ENCODE measurements at places on chromosomes 4 and X.
A peak's percentile ranks its signal among the peaks of the same experiment; 100 is the strongest.

GRCh38 chr4:65546882-65547416, 123.3 kb downstream of the EPHA5 start:
- DNase-seq, result no peak

DNA sequence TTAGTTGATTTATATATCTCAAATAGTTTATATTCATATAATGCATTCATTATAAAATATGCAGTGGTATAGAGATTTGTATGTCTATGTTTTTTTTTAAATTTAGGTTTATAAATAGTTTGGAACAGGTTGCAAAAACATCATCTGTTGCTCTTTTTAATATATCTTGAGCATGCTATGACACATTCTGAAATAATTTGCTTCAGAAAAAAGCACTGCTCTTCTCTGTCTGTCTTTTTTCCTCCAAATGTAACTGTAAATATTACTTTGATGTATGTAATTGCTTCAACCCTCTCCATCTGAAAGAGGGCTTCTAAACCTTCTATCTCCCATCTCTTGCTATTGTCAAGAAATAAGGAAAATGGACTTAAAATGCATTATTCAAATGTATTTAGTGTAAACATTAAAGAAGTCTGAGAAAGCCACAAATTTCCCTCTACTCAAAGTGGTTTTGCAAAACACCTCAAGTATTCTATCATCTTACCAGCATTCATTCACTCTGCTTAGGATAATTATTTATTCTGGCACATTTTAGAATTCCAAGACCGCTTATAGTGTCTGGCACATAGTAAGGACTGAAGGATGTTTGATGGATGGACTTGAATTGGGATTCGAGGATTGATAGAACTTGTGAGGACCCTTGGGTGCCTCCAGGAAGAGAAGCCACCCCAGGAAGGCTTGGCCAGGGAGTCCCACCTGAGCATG, 87.8 kb downstream of the CLNK start:
- DNase-seq, result no peak

DNA sequence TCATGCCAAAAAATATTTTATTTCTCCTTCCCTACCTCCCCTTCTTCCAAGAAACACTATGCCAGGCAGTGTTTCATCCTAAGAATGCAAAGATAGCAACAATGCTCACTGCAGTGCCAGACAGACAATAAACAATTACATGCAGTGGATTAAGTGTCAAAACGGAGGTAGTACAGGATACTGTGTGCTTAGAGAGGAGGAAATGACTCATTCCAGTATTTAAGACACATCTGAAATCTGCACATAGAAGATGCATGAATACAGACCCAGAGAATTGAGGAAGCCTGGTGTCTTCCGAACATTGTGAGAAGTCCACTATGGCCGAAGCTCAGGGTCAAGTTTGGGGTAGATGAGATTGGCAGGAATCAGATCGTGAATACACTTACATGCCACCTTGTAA, 326.4 kb downstream of the PPP3CA start:
- no peak for DNase-seq

- DNase-seq, result no peak
Observed at GRCh38 chr4:160265014-160265413, 1162.1 kb downstream of the RAPGEF2 start.

DNA sequence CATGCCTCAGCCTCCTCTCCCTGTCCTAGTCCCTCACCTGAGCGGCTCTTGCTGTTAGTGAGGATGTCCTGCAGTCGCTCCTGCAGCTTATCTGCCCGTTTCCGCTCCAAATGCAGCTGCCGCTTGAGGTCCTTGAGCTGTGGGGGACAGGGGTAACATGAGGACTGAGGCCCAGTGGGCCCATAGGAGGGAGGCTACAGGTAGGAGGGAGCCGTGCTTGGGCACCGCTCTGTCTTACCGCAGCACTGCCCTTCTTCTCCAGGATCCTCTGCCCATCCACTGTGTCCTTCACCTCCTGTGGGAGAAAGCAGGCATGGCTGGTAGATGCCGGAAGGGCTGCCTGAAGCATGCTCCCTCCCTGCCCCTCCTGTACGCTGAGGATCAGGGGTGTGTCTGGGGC, 9.5 kb upstream of the KCND1 start:
- DNase-seq, result no peak

GRCh38 chr4:1133033-1133432, 19.7 kb upstream of the RNF212 start:
- DNase-seq, result no peak

GRCh38 chr4:184762100-184762499, 28.2 kb upstream of the CENPU start:
- DNase-seq, result peak; percentile 63

GRCh38 chr4:78863254-78863869, 75.9 kb downstream of the PAQR3 start:
- no peak for DNase-seq

DNA sequence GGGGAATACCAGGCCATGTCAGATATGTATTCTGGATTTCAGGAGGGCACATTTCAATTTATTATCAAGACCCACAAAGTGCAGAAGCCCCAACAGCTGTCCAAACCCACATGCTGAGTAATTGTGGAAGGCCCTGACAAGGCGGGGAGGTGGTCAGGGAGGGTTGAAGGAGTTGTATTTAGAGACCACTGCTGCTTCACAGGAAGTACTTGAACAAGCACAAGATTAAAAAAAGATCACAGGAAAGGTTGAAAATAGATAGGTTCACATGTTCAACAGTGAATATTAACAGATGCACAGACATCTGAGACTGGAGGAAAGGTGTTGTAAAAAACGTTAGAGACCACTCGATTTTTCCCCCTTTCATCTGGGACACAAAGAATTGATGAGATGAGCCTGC, 17.9 kb downstream of the ATP8A1 start:
- peak; percentile 52 for DNase-seq

- DNase-seq, result no peak
Observed at GRCh38 chrX:427812-428725, 41.4 kb upstream of the PPP2R3B start.

DNA sequence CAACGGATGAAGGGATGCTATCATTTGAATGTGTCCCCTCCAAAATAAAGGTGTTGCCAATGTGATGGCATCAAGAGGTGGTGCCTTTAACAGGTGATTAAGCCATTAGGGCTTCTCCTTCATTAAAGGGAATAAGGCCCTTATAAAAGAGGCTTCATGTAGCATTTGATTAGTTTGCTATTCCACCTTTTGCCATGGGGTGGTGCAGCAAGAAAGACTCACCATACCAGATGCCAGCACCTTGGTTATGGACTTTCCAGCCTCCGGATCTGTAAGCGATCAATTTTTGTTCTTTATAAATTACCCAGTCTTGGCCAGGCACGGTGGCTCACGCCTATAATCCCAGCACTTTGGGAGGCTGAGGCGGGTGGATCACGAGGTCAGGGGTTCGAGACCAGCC, 7.9 kb upstream of the SLC25A43 start:
- peak; percentile 37 for DNase-seq

Data from GM13976 (cell line).